ENCODE measurements at places on chromosomes 3 and 15. TPM values are rescaled to one million over a fixed set of nuclear protein-coding genes. Genes with fewer than 3 reads are reported as not detected.

MITF gene
- 0.52 TPM for total RNA-seq

SUCLG2 gene
- 33.2 TPM for total RNA-seq

LHFPL4 gene
- not detected for total RNA-seq

NOX5 gene
- not detected for total RNA-seq

CCR9 gene
- total RNA-seq: not detected

LRRIQ4 gene
- 0.09 TPM for total RNA-seq

GPR171 gene
- total RNA-seq: 159 TPM

WDR72 gene
- not detected for total RNA-seq

ATP13A4 gene
- 2.1 TPM for total RNA-seq

NEK11 gene
- total RNA-seq: 1.1 TPM

KLF15 gene
- total RNA-seq: 0.19 TPM

DNAH12 gene
- total RNA-seq: not detected

LRRFIP2 gene
- 23.3 TPM for total RNA-seq

CSPG5 gene
- 2.0 TPM for total RNA-seq

TMEM212 gene
- not detected for total RNA-seq

PPP4R2 gene
- total RNA-seq: 105 TPM

Measured in activated CD4-positive, alpha-beta T cell treated with anti-CD3 and anti-CD28 coated beads, Interleukin-2, amount 10 ng/mL, durations not matched to agents 24 days and 14 days (primary cell).